ENCODE measurements at places on chromosomes 4 and X.

DNA sequence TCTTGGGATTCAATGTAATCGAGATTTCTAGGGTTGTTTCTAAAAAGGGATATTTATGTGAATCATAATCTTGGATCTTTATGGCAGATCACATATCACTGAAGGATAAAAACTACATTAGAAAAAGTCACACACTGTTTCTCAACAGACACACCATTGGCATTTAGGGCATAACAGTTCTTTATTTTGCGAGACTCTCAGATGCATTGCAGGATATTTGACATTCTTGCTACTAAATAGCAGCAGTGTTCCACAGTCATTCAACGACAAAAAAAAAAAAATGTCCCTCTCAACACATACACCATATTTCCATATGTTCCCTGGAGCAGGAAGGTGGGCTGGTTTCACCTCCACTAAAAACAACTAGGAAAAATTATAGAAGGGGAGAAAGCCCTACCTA is 243.4 kb upstream of the PCDH18 start:
- no peak for DNase-seq

GRCh38 chr4:24476282-24476681 is 108.1 kb downstream of the DHX15 start:
- no peak for DNase-seq

DNA sequence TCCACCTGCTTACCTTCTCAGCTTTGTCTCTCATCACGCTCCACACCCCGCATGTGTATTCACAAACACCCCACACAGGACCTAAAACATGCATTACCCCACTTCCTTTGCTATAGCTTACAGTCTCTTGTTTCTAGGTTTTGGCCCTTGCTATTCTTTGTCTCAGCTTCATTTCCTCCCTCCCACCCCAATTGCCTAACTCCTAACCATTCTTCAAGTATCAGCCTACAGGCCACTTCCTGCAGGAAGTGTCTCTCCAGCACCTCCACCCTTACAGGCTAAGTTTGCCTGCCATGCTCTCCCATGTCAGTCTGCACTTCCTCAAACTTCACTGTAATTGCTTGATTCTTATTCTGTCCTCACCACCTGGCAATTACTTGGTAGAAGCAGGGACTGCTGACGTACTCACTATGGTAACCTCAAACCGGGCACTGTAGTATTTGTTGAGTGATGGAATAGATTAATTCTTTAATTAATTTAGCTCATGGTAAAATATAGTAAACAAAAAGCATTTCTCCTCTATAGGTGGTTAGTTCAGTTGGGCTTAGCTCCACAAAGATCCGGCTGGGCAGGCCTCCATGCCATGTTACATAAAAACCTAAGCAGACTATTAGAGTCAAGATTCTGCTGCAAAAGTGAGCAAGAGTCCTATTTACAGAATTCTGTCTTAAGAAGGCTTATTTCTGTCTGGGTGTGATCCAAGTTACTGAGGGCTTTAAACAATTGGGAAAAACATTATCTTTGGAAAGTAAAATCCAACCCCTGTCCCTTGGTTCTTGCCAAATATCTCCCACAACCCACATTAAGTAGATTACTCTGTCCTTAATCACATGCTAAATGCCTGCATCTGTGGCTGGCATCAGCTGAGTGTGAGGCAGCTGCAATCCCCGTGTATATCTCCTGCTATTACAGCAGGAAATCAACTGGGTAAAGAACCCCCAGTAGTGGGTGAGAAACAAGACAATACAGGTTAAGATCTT is 124.7 kb upstream of the CPEB2 start:
- DNase-seq = peak; percentile 55

- no peak for DNase-seq
Observed at GRCh38 chr4:29927895-29928294, 792.3 kb upstream of the PCDH7 start.

- no peak for DNase-seq
Observed at GRCh38 chr4:151854731-151855130, 93.9 kb upstream of the GATB start.
